Large intestine (tissue), 12 donors: ENCODE measurements at places on chromosomes 5 and 9. TPM values are rescaled to one million over a fixed set of nuclear protein-coding genes. Genes with fewer than 3 reads are reported as not detected.

- no peak for DNase-seq
- H3K27me3 ChIP-seq, result no peaks in the 10 kb centered on the region
- peak overlapping the region; percentile 5 for H3K27ac ChIP-seq
- no peaks in the 10 kb centered on the region for H3K36me3 ChIP-seq
- no peak overlapping the region for H3K4me3 ChIP-seq
These were observed 1.6 kb downstream of the GM2A start for GRCh38 chr5:151254556-151254955.

The RNF208 gene
- 11.0 TPM for polyA plus RNA-seq

- H3K27me3 ChIP-seq, result no peaks in the 10 kb centered on the region
- no peaks in the 10 kb centered on the region for H3K4me1 ChIP-seq
- no peak overlapping the region for H3K27ac ChIP-seq
- no peak overlapping the region for H3K4me3 ChIP-seq
- no peak for DNase-seq
These were observed 417.7 kb upstream of the IRX4 start for GRCh38 chr5:2300421-2300820.

The GPR150 gene
- polyA plus RNA-seq, result 0.90 TPM

DNA sequence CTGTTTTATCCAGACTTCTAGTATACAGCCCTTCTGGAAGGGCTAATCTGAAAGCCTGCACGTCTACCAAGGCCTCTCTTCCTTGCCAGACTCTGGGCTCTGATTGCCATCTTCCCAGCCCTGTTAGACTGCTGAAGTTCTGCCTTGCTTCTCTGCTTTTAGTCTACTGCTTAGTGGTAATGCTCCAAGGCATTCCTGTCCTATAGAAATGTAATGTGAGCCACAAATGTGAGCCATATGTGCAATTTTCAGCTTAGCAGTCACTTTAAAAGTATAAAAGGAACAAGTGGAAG is 32.1 kb downstream of the WNK2 start:
- H3K27me3 ChIP-seq, result no peaks in the 10 kb centered on the region
- H3K27ac ChIP-seq, result no peak overlapping the region
- H3K4me3 ChIP-seq, result no peak overlapping the region
- no peak for DNase-seq
- no peaks in the 10 kb centered on the region for H3K36me3 ChIP-seq

DNA sequence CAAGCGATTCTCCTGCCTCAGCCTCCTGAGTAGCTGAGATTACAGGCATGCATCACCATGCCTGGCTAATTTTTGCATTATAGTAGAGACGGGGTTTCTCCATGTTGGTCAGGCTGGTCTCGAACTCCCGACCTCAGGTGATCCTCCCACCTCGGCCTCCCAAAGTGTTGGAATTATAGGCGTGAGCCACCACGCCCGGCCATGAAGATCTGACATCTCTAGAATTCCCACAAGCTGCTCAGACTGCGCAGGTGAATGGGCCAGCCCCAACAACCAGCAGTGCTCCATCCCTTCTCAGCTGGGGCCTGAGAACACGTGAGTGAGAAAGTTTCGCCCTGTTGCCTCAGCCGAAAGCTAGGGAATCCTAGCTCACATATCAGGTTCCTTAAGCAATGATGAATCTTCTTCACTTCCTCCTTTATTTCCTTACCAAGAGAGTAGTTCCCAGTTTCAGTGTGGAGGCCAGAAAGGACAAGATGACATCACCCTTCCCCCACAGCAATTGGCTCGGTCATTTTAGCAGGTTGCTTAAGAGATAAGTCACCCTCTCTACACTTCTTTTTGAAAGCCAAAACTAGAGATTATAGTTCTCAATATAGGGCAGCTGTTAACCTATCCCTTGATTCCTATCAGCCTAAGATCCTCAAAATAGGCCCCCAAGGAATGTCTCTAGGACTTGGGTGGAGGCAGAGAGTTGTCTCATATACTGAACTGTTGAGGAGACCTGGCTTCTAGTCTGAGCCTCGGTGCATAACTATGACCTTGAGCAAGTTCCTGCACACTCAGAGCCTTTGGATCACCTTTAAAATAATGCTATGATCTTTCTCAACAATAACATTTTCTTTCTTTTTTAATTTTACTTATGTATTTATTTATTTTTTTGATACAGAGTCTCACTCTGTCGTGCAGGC is 23.9 kb upstream of the PPP2CA start:
- H3K4me1 ChIP-seq, result peaks cover 8% of the 10 kb centered on the region
- no peaks in the 10 kb centered on the region for H3K27me3 ChIP-seq
- no peak for DNase-seq
- H3K4me3 ChIP-seq, result no peak overlapping the region

GRCh38 chr9:12718482-12719026 is 25.4 kb downstream of the TYRP1 start:
- no peaks in the 10 kb centered on the region for H3K36me3 ChIP-seq
- H3K4me3 ChIP-seq, result no peak overlapping the region
- H3K27me3 ChIP-seq, result peaks cover 3% of the 10 kb centered on the region
- no peak overlapping the region for H3K27ac ChIP-seq

DNA sequence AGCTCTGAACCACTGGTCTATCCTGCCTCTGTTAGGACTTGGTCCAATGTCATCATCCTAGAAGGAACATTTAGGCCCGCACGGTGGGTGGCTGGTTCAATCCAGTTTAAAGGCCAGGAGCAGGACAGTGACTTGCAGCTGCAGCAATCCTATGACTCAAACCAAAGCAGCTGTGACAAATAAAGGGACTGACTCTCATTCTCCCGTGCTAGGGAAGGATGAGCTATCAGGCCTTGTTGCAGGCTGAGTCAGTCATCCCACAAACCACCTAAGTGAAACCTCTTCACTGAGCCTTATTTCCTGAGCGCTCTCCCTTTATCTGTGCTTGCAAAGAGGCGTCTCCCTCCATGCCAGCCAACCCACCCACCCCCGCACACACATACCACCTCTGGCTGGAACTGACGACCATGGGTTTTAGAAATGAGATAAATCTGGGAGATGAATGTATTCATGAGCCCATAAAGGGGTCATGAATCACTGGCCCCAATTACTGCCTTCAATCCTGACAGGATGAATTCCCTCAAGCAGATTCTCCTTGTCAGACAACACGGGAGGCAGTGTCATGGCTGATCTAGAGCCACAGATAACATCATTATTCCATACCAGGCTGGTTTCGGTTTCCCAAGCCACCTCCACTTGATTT is 93.4 kb downstream of the KCNIP1 start:
- H3K27ac ChIP-seq, result peak overlapping the region; percentile 51
- no peaks in the 10 kb centered on the region for H3K36me3 ChIP-seq
- no peak for DNase-seq
- no peak overlapping the region for H3K4me3 ChIP-seq

DNA sequence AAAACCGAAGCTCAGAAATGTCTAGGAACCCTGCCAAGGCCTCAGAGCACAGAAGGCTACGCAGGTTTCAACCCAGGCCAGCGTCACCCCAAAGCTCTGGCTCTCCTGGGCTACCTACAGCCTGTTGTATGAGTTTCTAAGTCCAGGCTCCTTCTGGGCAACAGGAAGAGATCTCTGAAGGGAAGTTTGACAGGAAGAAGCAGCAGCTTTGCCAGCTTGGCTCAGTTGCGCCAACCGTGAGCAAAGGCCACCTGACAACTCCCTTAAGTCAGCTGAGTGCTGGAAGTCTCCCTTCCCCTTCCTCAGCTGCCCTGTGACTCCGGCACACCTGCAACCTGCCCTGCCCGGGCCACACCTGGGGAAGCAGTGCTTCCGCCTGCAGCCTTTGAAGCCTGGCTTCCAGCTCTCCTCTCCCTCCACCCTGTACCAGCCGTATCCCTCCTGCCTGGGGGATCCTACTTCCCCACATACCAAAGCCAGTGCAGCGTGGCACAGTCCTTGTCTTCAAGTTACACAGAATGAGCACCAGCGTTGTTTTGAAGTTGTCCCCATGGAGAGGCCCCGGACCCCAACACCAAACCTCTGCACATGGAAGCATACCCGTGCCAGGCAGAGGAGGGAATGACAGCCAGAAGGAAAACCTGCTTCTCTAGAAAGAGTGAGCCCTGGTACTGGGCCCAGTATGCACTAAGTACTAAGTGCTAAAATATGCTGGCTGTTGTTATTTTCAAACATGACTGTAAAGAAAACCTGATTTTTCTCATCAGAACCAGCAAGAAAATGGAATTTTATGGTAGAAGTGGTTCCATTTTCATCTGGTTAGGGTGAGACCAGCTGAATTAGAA is 36.5 kb downstream of the SHB start:
- no peak overlapping the region for H3K4me3 ChIP-seq
- H3K4me1 ChIP-seq, result peaks cover 53% of the 10 kb centered on the region
- H3K27ac ChIP-seq, result peak overlapping the region; percentile 97
- peaks cover 2% of the 10 kb centered on the region for H3K36me3 ChIP-seq
- H3K27me3 ChIP-seq, result no peaks in the 10 kb centered on the region
- peak; percentile 96 for DNase-seq

GRCh38 chr9:93962561-93963440 is 7.6 kb upstream of the BARX1 start:
- H3K4me3 ChIP-seq, result no peak overlapping the region
- DNase-seq, result peak; percentile 73
- peaks cover 14% of the 10 kb centered on the region for H3K4me1 ChIP-seq
- H3K27ac ChIP-seq, result no peak overlapping the region

DNA sequence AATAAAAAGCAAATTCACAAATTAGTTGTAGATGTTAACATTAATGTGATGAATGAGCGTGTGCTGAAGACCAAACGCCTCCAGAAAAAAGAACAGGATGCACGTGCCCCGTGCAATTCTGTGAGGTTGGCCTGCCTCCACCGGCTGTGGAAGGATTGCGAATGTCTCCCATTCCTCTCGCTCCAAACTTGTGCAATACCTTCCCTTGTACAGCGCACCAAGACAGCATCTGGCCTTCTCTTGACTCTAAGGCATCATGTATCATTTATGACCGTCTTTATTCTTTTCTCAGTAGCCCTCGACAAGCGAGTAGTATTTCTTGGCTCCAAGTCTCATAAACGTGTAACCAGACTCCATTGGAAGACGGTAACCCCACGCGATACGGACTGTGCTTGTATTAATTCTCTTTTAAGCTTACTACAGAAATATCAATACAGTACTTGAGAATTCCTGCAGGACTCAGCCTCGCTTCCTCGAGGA is 1.5 kb upstream of the TESK1 start:
- H3K4me1 ChIP-seq, result peaks cover 32% of the 10 kb centered on the region
- no peaks in the 10 kb centered on the region for H3K27me3 ChIP-seq
- H3K36me3 ChIP-seq, result peaks cover 19% of the 10 kb centered on the region
- peak overlapping the region; percentile 92 for H3K27ac ChIP-seq
- H3K4me3 ChIP-seq, result peak overlapping the region; percentile 37
- peak; percentile 36 for DNase-seq
